ENCODE measurements at places on chromosomes 1 and 21.

GRCh38 chr1:18290740-18291412 is 183.3 kb downstream of the IGSF21 start:
- DNase-seq, result no peak

- DNase-seq, result no peak
These were observed 172.5 kb downstream of the ST6GALNAC5 start for GRCh38 chr1:77039739-77040138.

DNA sequence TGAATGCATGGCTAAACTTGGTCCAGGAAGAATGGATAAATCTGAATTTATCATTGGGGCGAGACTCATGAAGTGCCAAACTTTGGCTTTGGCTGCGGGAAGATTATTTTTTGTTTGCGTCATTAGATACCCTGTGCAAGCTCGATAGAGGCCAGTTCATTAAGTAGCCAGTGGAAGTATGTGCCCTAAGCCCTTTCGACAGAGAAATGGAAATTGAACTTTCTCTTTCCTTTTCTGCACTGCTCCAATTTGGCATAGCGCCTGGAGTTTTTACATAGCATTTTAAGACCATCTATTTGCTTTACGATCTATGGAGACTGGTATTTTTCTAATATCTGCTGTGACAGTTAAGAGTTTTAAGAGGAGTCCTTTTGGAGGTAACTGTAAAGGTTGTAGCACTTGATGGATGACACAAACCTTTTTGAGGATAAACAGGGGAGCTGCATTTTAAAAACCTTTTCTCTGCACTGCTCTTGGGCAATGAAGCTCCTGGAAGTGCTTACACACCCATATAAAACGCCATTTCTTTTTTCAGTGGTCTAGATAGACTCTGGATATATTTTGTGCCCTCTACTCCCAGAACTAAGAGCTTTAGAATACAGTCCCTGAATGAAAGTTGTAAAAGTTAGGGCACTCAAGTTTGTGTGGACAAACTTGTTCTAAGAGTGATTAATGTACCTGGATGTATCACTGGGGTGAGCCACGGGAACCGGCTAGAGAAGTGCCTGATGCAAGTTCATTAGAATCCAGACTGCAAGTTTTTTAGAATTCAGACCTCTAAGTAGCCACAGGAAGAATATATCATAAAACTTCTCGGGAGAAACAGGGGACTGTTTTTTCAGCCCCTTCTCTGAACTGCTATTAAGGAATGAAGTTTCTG is 41.3 kb upstream of the CFHR3 start:
- DNase-seq, result no peak

DNA sequence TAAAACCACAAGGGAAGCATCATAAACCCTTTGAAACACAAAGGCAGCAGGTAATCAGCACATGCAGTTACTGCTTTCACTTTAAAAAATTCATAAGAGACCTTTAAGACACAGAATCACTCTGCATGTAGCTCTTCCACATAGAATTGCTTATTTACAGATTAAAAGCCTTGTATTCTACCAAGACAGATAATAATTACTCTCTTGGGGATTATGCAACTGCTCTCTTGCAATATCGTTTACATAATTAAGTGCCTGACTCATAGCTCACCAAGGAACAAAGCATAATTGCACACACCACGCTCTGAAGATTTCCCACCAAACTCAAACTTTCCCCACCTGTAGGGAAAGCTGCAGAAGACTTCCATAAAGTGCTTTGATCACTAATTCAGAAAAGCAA is 87.9 kb downstream of the VAV3 start:
- DNase-seq, result peak; percentile 15

GRCh38 chr1:178397678-178398077 is 99.1 kb downstream of the CLEC20A start:
- no peak for DNase-seq

DNA sequence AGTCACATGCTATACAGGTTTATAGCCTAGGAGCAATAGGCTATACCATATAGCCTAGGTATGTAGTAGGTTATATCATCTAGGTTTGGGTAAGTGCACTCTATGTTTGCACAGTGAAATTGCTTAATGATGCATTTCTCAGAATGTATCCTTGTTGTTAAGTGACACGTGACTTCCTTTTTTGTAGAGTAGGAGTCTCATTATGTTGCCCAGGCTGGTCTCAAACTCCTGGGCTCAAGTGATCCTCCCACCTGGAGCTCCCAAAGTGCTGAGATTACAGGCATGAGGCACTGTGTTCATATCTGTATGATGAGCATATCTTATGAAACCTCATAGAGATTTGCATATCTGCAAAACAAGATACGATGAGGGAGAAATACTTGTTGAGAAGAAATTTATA is 13.8 kb upstream of the ABCB10 start:
- DNase-seq, result no peak

GRCh38 chr1:75136921-75137641 is 2.9 kb downstream of the LHX8 start:
- DNase-seq, result no peak

DNA sequence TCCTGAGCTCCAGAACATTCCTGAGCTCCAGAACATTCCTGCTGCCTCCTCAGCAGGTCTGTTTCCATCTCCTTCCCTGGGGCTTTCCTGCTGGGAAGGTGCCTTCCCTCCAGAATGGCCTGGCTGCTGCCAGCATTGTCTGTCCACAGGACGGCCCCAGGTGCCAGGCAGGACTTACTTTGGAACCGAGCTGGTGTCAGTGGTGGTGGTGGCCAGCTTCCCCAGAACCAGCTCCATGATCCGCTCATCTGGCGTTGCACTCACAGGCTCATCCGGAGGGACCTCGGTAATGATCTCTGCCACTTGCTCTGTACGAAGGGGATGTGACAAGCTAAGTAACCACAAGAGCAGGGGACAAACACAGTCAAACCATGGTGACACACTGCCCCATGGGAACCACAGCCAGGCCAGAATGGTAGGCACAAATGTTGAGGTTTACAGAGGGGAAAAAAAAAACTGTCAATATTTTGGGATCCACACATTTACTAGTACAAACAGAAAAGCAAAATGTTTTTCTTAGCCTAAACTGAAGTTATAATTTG is 41.3 kb downstream of the PRDM15 start:
- no peak for DNase-seq

- no peak for DNase-seq
These were observed 698.8 kb downstream of the MATN1 start for GRCh38 chr1:30024411-30025195.

- no peak for DNase-seq
These were observed 93.3 kb downstream of the SPSB1 start for GRCh38 chr1:9385801-9386573.

- no peak for DNase-seq
These were observed 5.1 kb upstream of the TFAP2E start for GRCh38 chr1:35567947-35568558.

DNA sequence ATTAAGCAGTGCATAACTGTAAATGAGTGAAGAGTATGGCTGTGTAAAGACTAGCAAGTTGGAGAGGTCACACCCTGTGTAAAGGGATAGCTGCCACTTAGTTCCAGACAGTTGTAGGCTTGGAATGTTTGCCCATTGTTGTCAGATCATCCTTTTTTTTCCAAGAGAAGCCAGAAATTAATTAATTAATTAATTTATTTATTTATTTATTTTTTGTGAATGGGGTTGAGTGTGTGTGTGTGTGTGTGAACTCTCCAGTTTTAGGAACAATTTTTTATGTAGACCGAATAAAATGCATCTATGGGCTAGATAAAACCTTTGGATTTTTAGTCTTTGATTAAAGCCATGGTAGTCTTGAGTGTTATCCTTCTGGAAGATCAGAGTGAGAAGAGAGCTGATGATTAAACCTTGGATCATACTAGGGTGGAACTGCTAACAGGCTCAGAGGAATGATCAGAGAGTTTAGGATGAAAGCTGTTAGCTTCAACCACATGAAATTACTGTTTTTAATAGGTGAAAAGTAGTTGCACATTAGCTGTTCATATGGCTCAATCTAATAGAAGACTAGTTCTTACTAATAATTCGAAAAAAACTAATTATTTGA is 58.4 kb downstream of the OSBPL9 start:
- DNase-seq, result no peak

GRCh38 chr1:109804660-109805059 is 40.9 kb upstream of the EPS8L3 start:
- DNase-seq, result no peak

DNA sequence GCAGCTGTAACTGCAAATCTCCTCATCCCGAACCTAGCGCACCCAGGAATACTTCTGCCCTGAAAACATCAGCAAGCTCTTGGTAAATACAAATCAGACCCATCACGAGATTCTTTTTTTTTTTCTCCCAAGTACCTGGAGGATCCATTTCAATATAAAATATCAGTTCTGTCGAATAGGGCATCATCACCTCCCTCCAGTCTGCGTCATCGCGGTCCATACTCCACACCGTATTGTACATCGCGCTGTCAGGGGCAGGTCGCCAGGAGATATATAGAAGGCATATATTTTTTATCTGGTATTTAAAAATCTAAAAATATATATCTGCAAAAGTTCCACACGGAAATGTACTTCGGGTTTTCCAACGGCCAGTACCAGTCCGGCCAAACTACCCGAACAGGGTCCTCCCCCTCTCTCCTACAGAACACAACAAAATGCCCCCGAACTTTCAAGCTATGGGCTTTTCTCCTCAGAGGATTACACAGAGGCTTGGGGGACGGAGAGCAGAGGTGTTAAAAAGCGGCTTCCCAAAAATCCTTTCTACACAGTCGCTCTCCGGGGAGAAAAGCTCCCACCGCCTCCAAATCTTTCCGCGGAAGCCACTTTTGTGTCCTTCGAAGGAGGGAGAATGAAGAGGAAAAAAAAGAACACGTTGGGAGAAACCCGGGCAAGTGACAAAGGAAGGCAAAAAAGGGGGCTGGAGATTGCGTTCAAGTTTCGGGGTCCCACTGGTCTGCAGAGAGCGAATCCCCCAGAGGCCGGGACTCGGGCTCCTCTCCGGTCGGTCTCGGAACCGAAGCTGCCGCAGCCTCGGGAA is 509 bp downstream of the PIK3R3 start:
- DNase-seq, result no peak

- peak; percentile 24 for DNase-seq
These were observed 500 bp downstream of the EPHA10 start for GRCh38 chr1:37764414-37764825.

GRCh38 chr1:31487143-31487542 is 74.1 kb downstream of the SERINC2 start:
- DNase-seq, result no peak

DNA sequence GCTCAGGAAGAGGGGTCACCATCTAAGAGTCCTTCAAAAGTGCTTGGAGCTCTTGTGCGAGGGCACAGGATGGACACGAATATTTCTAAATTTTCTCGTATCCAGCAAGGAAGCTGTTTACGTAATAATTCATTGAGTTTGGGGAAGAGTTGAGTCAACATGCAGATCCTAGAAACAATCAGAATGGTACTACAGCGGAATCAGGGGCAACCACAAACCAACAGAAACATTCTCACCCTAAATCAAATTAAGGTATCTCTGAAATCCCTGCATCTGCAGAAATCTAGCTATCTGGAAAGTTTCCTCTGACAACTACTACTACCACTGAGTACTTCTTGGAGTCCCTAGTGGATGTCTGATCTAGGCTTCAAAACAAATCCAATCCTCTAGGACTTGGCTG is 352.4 kb downstream of the LTN1 start:
- no peak for DNase-seq

- no peak for DNase-seq
These were observed 2.0 kb downstream of the GFI1 start for GRCh38 chr1:92484472-92485380.

GRCh38 chr1:21344750-21345443 is 54.6 kb upstream of the ECE1 start:
- no peak for DNase-seq

DNA sequence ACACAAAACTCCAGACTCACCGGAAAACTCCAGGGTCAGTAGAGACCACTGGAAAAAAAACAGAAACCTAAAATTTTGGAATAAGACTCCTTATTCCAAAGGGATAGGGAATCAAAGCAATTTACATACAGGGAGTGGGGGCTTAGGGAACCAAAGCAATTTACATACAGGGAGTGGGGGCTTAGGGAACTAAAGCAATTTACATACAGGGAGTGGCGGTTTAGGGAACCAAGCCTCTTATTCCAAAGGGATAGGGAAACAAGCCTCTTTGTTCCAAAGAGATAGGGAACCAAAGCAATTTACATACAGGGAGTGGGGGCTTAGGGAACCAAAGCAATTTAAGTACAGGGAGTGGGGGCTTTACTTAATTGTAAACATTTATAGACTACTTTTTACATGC is 28.4 kb upstream of the TTLL7 start:
- DNase-seq, result no peak

- DNase-seq, result no peak
These were observed 28.2 kb downstream of the PKP1 start for GRCh38 chr1:201311356-201312011.

GRCh38 chr21:16258844-16259611 is 529.2 kb downstream of the USP25 start:
- DNase-seq, result no peak

DNA sequence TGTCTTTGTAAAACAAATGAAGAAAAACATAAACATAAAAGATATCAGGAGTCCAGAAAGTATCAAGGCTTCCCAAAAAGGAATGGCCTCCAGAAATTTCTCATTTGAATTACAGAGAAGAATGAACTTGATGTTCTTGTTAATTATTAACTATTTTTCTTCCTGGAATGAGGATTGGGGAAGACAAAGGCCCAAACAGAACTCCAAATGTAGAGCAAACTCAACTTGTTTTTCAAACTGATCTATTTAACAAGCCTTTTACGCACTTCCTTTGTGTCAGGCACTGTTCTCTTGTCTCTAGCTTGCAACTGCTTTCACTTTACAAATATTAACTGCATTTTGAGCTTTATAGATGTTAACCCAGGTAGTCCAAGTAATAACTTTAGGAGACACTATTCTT is 45.5 kb downstream of the LAMC2 start:
- DNase-seq, result no peak

DNA sequence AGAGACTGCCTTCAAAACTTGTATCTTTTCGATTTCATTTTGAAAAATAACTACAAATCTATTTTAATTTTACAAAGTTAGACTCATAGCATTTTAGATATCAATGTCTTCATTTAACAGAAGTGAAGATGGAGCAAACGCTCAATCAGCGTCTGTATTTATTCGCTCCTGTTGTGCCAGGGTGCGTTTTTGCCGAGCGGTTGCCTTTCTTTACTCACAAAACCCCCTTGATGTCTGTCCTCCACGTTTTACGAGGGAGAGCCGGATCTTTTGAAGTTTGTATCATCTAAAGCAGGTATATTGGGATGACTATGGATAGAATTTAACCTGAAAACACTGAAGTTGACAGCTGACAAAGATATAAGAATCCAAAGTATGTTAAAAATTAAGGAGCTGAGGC is 44.6 kb downstream of the MRPL39 start:
- DNase-seq, result no peak

GRCh38 chr1:213976665-213977485 is 10.9 kb upstream of the PROX1 start:
- DNase-seq, result no peak

- DNase-seq, result peak; percentile 3
These were observed 84.1 kb downstream of the GPR88 start for GRCh38 chr1:100622037-100622436.

DNA sequence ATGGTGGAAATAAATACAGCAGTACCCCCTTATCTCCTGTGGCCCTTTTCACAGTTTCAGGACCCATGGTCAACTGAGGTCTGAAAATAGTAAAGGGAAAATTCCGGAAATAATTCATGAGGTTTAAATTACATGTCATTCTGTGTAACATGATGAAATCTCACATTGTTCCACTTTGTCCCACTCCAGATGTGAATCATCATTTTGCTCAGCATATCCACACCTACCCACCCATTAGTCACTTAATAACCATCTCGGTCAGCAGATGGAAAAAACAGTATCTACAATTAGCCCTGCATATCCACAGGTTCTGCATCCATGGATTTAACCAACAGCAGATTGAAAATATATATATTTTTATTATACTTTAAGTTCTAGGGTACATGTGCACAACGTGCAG is 86.9 kb upstream of the GORAB start:
- no peak for DNase-seq

All from COLO829 (cell line).